Uterine smooth muscle cell (primary cell): ENCODE measurements at places on chromosomes 6 and 20. TPM values are rescaled to one million over a fixed set of nuclear protein-coding genes. Genes with fewer than 3 reads are reported as not detected.

PRICKLE4 gene
- 0.66 TPM in 1 of 2 replicates, not detected in the other for total RNA-seq

LINC00237 gene
- total RNA-seq = not detected in 2 replicates

SSTR4 gene
- not detected in 2 replicates for total RNA-seq

OARD1 gene
- total RNA-seq = 9.6 and 14.1 TPM in 2 replicates

VIP gene
- not detected in 2 replicates for total RNA-seq

VSX1 gene
- total RNA-seq = not detected in 2 replicates

ENPP5 gene
- 0.50 and 0.55 TPM in 2 replicates for total RNA-seq

ZNF337 gene
- total RNA-seq = 14.4 and 19.1 TPM in 2 replicates

PTPRT gene
- under 0.01 TPM in 1 of 2 replicates, not detected in the other for total RNA-seq

LHFPL5 gene
- total RNA-seq = not detected in 2 replicates

SH3BGRL2 gene
- 4.4 and 6.7 TPM in 2 replicates for total RNA-seq

DDO gene
- 2.9 and 3.0 TPM in 2 replicates for total RNA-seq

PARD6B gene
- 2.3 and 3.5 TPM in 2 replicates for total RNA-seq

WASF1 gene
- 9.0 and 10.7 TPM in 2 replicates for total RNA-seq

TFAP2B gene
- total RNA-seq = 0.33 TPM in 1 of 2 replicates, not detected in the other

CTCFL gene
- not detected in 2 replicates for total RNA-seq

POPDC3 gene
- total RNA-seq = 20.6 and 23.6 TPM in 2 replicates

KDM1B gene
- 29.7 and 30.4 TPM in 2 replicates for total RNA-seq

POM121L2 gene
- not detected in 2 replicates for total RNA-seq

SLC52A3 gene
- total RNA-seq = 0.12 TPM in 1 of 2 replicates, not detected in the other

TMEM217 gene
- total RNA-seq = 0.77 and 1.6 TPM in 2 replicates

RXRB gene
- total RNA-seq = 23.9 and 25.0 TPM in 2 replicates

IRAK1BP1 gene
- 3.7 and 5.4 TPM in 2 replicates for total RNA-seq

BPI gene
- total RNA-seq = 0.12 TPM in 1 of 2 replicates, not detected in the other

XKR7 gene
- under 0.01 TPM in 1 of 2 replicates, not detected in the other for total RNA-seq

FAXC gene
- 1.2 TPM in 2 replicates for total RNA-seq
